ENCODE measurements at places on chromosomes 6 and 20.

DNA sequence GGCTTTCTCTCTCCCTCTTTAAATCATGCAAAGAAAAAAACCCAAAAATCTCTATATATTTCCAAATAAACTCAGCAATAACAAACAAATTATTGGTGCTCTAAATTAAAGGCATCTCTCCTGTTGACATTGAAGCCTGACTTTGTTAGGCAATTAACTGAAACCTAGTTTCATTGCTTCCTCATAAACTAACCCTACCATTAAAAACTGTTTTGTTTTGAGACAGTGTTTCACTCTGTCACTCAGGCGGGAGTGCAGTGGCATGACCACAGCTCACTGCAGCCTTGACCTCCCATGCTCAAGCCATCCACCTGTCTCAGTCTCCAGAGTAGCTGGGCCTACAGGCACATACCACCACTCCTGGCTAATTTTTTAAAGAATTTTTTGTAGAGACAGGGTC lies 34.9 kb downstream of the PIGU start:
- H3K36me3 ChIP-seq, result peaks cover 7% of the 10 kb centered on the region
- H3K27me3 ChIP-seq, result no peaks in the 10 kb centered on the region
- no peak overlapping the region for H3K27ac ChIP-seq
- H3K4me3 ChIP-seq, result no peak overlapping the region
- H3K4me1 ChIP-seq, result peaks cover 3% of the 10 kb centered on the region
- DNase-seq, result no peak

DNA sequence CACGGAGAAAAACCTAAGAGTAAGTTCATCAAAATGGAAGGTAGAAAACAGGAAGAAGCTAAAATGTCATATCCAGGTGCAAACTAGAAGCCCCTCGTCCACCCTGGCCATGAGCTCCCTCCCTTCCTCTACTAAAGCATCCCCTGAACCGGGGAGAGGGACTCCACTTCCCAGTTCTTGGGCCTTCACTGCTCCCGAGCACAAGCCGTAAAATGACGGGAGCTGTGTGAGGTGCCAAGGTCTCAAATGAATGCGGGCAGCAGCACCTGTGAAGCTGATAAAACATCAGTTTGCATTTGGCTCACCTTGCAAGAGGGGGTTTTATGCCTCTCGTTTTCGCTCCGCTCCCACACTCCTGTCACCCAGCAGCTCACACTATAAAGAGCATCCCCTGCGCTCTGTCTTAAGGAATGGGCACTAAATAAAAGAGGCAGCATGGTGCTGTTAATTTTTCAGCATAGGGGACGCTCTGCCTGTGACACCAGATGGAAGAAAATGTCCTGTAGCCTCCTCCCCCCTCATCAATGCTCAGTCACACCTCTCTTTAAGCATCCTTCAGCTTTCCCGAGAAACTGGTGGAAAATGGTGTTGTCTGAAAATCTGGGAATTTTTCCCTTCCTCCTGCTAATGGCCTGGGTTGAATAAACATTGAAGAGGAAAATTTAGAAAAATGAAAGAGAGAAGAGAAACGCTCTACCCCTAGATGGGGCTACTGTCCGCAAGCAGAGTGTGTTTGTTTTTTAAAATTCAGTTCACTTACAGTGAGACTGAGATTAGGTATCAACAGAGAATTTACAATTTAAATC lies 563.0 kb upstream of the AGPAT4 start:
- no peaks in the 10 kb centered on the region for H3K27me3 ChIP-seq
- no peaks in the 10 kb centered on the region for H3K36me3 ChIP-seq
- peak; percentile 17 for DNase-seq
- H3K4me3 ChIP-seq, result no peak overlapping the region
- H3K4me1 ChIP-seq, result peaks cover 23% of the 10 kb centered on the region
- H3K27ac ChIP-seq, result no peak overlapping the region

GRCh38 chr6:122623279-122623678 lies 13.1 kb downstream of the PKIB start:
- no peak for DNase-seq
- H3K27ac ChIP-seq, result no peak overlapping the region

GRCh38 chr6:11653028-11653583 lies 115.6 kb downstream of the TMEM170B start:
- H3K27ac ChIP-seq, result peak overlapping the region; percentile 47
- no peaks in the 10 kb centered on the region for H3K36me3 ChIP-seq
- peak; percentile 91 for DNase-seq
- no peaks in the 10 kb centered on the region for H3K27me3 ChIP-seq
- peaks cover 19% of the 10 kb centered on the region for H3K4me1 ChIP-seq

DNA sequence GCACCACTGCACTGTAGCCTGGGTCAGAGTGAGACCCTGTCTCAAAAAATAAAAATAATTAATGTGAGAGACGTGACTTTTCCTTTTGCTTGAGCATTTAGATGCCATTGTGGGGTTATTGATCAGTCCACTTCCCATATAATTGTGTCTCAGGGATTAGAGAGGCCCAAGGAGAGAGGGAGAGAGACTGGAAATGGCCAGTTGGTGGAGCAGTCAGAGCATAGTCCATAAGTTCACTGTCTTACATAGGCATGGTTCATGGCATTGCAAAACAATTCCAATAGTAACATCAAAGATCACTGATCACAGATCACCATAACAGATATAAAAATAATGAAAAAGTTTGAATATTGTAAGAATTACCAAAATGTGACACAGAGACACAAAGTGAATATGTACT lies 15.2 kb upstream of the SDHAF4 start:
- no peak overlapping the region for H3K4me3 ChIP-seq
- no peak overlapping the region for H3K27ac ChIP-seq
- H3K36me3 ChIP-seq, result no peaks in the 10 kb centered on the region
- no peak for DNase-seq
